ENCODE measurements at places on chromosomes 5 and 9.

GRCh38 chr9:136701668-136702053 lies 10.7 kb upstream of the DIPK1B start:
- no peak for DNase-seq

- peak; percentile 61 for DNase-seq
These were observed 1499.6 kb downstream of the EFNA5 start for GRCh38 chr5:106171132-106171531.

GRCh38 chr5:34923694-34924461 lies 5.5 kb upstream of the DNAJC21 start:
- DNase-seq: no peak

DNA sequence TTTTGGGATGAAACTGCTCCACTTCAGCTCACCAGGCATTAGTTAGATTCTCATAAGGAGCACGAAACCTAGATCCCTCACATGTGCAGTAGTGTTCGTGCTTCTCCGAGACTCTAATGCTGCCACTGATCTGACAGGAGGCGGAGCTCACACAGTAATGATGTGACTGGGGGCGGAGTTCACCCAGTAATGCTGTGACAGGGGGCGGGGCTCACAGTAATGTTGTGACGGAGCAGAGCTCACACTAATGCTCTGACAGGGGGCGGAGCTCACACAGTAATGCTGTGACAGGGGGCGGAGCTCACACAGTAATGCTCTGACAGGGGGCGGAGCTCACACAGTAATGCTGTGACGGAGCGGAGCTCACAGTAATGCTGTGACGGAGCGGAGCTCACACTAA lies 27.1 kb upstream of the LRRC14B start:
- DNase-seq: no peak

GRCh38 chr5:149221326-149221725 lies 50.3 kb upstream of the AFAP1L1 start:
- DNase-seq: no peak

DNA sequence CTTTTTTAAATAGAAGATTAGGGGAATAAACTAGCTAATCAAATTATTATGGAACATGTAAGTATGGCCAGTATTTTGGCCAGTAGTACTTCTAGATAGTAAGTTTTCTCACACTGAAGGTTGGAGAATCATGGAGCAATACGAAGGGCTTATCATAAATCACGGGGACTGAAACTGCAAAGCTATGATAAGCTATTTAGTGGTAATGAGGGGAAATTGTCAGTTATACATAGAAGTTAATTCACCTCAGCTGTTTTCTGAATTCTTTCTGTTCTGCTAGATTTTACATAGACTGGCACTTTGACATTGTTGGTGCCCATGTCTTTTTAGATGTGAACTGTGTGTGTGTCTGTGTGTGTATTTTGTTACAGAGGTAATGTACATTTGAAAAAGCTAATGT lies 34.5 kb upstream of the FAM151B start:
- DNase-seq: no peak

All from pulmonary artery endothelial cell (primary cell).